Frontal cortex (tissue), 4 donors: ENCODE measurements at places on chromosomes 3 and 15. TPM values are rescaled to one million over a fixed set of nuclear protein-coding genes. Genes with fewer than 3 reads are reported as not detected.

Gene NR1I2
- total RNA-seq: 0.82 TPM

- DNase-seq: no peak
Observed at GRCh38 chr3:95459706-95460105, 1354.7 kb upstream of the EPHA6 start.

GRCh38 chr3:1506090-1506489 is 413.3 kb downstream of the CNTN6 start:
- no peak for DNase-seq

DNA sequence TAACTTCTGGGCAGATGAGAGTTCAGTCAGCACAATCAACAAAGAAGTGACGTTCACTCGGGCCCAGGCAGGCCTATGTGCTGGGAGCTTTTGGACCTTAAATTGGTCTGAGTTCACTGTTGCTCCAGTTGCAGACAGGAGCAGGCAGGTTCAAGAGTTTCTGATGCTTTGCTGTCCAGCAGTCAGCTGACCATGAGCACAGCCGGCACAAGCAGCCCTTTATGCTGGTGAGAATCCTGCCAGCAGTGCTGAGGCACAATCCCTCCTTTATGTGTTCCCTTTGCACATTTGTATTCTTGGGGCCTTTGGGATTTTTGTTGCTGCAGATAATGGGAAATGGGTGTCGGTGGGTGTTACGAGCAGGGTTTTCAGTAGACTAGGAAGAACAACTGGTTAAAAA is 81.2 kb upstream of the GOLGA8J start:
- DNase-seq: peak; percentile 56

Gene CCDC9B
- 0.41 TPM for total RNA-seq

- no peak for DNase-seq
Observed at GRCh38 chr3:5021116-5022092, 42.2 kb downstream of the BHLHE40 start.

Gene C3orf33
- total RNA-seq: 17.9 TPM

DNA sequence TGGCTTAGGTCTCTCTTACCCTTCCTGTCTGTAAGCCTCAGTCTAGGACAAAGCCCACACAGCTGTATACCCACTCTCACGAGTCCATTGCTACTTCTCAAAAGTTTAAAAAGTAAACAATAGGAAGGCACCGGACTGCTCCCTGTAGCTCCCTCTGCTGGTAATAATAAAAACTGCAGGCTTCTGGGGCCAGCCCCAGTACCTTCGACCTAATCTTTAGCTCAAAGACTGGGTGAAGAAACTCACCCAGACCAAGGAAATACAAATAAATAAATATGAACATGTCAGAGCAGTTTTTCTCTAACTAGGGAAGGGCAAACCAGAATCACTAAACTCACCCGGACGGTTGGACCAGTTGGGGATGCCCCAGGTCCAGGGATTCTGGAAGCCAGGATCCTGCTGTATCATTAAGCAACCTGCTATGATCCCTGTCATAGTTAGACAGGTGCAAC is 5.0 kb downstream of the FAM219B start:
- no peak for DNase-seq

- DNase-seq: no peak
Observed at GRCh38 chr3:190614226-190615059, 100.6 kb downstream of the IL1RAP start.

GRCh38 chr3:18282507-18282906 is 142.6 kb downstream of the SATB1 start:
- DNase-seq: no peak

DNA sequence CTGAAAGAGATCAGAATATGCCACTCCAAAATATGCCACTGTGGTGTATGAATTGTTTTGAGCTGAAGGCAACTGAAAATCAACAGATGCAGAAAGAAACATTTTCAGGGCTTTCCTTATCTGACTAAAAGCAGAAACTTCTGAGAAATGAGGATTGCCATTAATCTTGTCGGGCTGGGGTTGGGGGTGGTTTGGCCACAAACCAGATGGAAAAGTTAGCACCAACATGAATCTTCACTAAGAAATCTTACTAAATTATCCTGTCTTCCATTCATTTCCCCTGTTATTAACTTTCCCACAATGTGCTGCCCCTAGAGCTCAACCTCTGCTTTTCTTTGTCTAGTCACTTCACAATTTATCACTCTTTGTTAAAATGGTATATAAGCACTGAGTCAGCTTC is 229.9 kb upstream of the GADL1 start:
- no peak for DNase-seq

- no peak for DNase-seq
Observed at GRCh38 chr3:112857526-112857925, 10.9 kb upstream of the CD200R1L start.

Gene EPM2AIP1
- 57.9 TPM for total RNA-seq

DNA sequence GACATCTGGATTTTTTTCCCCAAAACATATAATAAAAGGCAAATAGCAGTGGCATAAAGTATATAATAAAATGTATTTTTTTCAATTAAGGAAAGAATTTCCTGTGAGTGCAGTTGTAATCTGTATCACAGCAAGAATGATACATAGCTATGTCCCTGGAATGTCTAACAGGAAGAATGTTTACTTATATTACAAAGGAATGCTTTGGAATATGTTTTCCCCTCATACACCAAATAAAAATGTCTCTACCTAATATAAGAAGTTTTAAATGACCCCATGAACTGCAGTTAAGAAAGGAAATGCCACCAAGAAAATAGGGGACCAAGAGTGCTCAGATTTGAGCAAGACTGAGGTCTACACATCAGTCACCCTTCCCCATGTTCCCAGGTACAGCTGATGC is 38.0 kb upstream of the ATP11B start:
- no peak for DNase-seq

Gene RASL12
- total RNA-seq: 2.4 TPM

DNA sequence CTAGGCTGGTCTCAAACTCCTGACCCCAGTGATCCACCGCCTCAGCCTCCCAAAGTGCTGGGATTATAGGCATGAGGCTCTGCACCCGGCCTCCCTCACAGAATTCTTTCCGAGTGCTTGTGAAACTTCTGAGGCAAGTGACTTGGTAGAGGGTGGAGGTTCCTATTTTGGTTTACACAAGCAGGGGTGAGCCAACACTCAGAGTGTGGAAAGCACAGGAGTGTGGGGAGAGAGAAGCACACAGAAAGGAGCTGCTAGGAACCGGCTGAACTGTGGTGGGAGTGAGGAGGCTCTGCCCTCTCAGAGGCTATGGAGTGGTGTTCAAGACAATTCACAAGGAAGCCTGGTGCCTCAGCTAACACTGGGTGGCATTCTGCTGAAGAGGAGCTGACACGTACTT is 7.7 kb downstream of the CAPN3 start:
- DNase-seq: no peak

- DNase-seq: no peak
Observed at GRCh38 chr15:39472621-39473297, 108.1 kb upstream of the THBS1 start.

Gene MKRN3
- total RNA-seq: 18.3 TPM

DNA sequence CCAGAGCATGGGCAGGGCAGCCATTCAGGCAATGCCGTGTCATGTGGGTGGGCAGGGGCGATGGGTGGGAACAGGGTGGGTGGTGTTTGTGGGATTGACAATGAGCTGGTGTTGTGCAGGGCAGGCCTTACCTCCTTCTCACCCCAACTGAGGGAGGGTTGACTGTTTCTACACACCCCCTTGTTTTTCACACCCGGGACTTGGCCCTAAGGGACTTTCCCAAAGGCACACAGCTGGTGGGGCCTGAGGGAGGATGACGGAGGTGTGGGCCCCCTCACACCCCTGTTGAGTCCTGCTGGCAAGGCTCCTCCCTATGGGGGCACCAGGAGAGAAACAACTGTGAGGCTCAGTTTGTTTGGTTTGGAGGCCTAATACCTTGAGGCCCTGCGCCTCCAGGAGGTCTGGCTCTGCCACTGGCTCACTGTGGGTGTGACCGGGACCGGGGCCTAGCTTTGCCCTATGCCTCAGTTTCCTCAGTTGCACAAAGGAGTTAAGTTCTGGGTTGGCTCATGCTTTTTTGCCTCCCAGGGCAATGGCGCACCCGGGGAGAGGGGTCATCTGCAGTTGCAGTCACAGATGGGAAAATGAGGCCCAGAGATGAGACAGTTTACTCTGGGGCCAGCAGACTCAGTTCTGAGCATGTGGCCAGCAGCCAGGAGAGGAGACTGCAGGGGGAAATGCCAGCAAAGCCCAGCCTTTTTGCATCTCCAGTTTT is 5.1 kb upstream of the DNAH1 start:
- DNase-seq: no peak

DNA sequence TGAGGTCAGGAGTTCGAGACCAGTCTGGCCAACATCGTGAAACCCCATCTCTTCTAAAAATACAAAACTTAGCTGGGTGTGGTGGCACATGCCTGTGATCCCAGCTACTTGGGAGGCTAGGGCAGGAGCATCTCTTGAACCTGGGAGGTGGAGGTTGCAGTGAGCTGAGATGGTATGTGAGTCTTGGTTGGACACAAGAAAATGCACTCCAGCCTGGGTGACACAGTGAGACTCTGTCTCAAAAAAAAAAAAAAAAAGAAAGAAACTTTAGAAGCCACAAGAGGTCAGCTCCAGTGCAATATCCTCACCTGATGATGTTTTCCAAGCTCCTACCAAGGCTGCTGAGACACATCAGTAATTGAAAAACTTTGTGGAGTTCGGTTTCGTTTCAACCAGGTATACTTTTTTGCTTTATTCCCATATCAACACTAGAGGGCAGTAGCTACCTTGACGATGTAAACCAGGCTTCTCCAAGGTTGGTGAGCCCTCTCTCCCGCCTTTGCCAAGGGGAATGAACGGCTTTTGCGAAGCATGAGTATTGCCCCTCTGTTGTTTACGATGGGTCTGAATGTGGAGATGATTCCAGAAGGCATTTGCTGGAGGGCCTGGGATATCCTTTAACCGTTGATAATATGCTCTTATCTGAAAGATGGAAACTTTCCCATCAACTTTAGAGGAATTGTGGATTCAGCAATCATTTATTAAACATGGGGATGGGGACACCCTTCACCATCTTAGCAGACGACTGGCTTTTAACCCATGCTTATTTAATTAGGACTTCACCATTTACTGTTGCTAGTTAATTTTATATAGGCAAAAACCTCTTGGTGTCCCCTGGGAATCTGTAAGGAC is 202.8 kb downstream of the SV2B start:
- peak; percentile 56 for DNase-seq
